ENCODE measurements at places on chromosomes 4 and X. TPM values are rescaled to one million over a fixed set of nuclear protein-coding genes. Genes with fewer than 3 reads are reported as not detected.

GRCh38 chr4:83855044-83855443 is 319.1 kb downstream of the GPAT3 start:
- no peak for DNase-seq

DNA sequence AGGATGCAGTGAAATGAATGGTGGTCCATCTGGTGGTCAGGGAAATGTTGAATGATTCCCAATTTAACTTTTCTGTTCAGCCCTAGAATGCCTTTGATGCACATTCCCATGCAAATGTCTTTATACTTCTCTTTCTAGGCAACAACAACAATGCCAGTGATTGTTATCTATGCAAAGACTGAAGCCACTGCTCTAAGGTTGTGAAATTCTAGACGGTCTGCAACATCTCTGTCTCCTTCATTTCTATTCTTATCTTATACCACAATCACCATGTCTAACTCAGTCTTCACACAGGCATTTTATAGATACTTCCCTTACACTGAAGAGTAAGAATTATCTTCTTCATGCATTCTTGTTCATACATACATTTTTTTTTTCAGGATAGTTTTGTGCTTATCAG is 84.5 kb downstream of the HPGD start:
- DNase-seq: no peak

- no peak for DNase-seq
Observed at GRCh38 chrX:38214551-38215531, 5.8 kb downstream of the SRPX start.

DNA sequence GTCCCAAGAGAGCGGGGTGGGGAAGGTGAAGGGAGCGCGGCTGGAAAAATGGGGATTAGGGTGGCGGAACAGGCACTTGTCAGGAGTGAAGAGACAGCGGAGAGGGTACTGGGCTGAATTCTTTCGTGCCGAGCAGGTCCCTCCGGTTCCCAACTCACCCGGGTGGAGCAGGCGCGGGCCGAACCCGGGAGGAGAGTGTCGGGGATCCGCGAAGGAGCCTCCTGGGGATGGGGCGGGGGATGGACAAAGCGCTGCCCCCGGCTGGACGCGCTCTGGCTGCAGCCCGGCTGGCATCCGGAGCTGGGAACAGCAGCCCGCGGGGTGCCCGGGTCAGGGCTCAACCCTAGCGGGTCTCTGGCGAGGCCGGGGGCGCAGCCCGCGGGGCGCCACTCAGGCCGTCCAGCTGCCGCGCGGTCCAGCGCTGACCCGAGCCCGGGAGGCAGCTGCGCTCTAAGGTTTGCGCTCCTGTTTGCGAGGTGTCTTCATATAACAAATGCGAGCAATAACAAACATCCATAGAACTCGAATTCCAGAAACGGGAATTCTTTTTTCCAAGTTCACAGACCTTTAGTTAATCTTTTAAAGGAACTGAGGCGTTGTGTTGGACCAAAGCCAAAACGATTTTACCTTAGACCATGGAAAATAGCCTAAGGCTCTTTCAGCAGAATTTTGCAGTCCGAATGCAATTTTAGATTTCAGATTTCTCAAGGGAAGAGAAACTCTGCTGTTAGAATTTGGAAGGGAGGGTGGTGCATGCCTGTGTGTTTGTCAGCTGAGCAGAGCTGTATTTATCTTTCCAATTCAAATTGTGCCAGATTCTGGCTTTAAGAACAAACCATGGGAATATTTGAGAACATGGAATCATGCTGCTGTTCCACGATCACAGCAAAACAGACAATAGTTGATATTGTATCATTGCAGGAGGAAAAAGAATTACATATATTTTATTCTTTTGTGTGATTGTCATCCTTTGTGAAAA is 744 bp downstream of the NPY5R start:
- DNase-seq: peak; percentile 49

GRCh38 chr4:139910106-139910505 is 243.9 kb downstream of the MAML3 start:
- DNase-seq: no peak

CCDC110 gene
- polyA plus RNA-seq: 5.9 TPM

Measured in psoas muscle (tissue), 8 donors.